ENCODE measurements at places on chromosomes 5 and 9. TPM values are rescaled to one million over a fixed set of nuclear protein-coding genes. Genes with fewer than 3 reads are reported as not detected.

UIMC1 gene
- 21.5 TPM for total RNA-seq

ECSCR gene
- 2.5 TPM for total RNA-seq

CANX gene
- total RNA-seq: 633 TPM

PRR16 gene
- 0.55 TPM for total RNA-seq

ENHO gene
- 1.1 TPM for total RNA-seq

OR1L6 gene
- not detected for total RNA-seq

DNA sequence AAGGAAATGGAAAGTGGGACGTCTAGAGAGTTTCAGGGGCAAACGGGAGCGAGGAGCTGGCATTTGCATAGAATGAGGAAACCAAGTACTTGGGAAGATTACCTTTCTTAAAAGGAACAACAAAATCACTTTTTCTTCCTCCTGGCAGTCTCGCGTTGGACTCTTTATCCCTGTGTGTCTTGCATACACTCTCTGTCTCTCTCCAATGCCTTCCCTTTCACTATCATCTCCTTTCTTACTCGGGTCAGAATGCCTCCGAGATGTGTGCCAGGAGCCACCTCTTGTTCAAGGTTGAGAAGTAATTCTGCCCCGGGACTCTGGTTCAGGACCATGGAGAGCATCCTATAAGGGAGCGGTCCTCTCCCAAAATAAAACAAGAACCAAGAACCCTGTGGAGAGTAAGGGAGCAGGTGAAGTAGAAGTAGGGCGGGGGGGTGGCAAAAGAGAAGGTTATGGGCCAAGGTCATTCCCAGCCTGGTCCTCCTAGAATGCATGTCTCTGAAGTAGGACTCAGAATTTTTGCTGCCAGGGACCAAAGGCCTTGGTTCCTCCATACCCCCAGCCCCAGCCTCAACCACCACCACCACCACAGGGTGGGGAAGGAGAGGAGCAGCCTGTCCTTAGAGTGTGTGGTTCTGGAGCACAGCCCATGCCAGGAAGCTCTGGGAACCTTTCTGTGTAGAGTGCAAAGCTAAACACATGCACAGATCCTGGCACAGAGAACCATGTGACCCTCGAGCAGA lies 72.1 kb upstream of the ARAP3 start:
- DNase-seq: no peak

GRCh38 chr9:93952784-93953495 lies 2.2 kb downstream of the BARX1 start:
- DNase-seq: peak; percentile 68

GRCh38 chr5:8050616-8051175 lies 181.7 kb downstream of the MTRR start:
- DNase-seq: no peak

DNA sequence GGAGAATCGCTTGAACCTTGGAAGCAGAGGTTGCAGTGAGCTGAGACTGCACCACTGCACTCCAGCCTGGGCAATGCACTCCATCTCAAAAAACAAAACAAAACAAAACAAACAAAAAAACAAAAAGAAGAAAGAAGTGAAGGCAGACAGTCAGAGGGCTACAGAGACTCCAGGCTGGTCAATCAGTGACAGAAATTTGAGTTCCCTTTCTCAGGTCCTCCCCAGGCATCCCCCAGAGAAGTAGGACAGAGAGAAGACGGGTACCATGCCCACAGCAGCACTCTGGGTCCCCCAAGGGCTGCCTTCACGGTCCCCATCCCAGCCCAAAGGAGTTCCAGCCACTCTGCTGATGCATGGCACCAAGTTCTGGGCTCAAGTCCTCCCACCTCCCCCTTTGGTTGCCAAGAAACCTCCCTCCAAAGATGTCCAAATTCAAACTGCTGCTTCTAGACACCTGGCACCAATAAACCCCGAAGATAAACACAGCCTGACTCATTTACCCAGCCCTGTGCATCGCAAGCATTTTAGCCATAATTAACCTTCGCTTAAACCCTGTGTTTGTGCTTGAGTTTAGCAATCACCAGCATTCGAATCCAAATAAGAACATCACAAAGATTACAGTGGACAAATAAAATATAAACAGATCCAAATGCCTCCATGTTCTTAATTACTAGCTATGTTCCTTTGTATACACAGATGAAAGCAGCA lies 24.0 kb downstream of the SEMA4D start:
- no peak for DNase-seq

GRCh38 chr5:126274763-126275125 lies 148.5 kb upstream of the GRAMD2B start:
- DNase-seq: no peak

GRCh38 chr9:105873801-105874200 lies 179.5 kb downstream of the TMEM38B start:
- DNase-seq: no peak

DNA sequence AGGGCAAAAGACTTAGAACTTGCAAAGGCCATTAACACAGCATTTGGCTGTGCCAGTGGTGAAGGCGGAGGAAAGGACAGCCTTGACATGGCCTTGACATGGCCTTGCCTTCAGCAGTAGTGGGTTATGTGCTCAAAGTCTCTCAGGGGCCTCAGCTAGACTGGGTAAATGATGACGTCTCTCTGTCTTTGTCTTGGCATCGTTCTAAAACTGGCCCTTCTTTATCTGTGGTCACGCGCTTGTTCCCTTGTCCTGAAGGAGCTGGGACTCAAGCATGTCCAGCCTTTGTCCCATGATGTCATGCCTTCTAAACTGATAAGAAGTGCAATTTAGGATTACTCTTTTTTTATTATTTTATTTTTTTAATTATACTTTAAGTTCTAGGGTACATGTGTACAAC lies 88.7 kb upstream of the ATP10B start:
- DNase-seq: no peak

- no peak for DNase-seq
Observed at GRCh38 chr5:135458356-135458755, 6.2 kb upstream of the TIFAB start.

- no peak for DNase-seq
Observed at GRCh38 chr9:4743131-4743875, 2.3 kb upstream of the AK3 start.

DNA sequence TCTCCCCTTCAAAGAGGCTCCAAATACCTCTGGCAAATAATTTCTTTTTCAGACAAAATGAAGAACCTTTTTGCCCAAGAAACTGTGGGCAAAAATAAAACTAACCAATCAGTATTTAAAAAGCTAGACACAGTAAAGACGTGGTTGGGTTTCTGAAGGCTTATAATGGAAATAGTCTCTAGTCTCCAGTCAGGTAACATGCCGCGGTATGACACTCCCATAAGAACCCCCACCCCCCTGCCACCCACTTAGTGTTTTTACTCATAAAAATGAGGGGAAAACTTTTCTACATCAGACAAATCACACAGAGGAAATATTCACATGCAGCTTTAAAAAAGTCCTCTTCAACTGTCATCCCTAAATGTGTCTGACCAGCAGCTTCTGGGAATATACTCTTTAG lies 105.3 kb downstream of the THBS4 start:
- no peak for DNase-seq

GRCh38 chr5:59351076-59351794 lies 542.3 kb downstream of the PDE4D start:
- no peak for DNase-seq

DNA sequence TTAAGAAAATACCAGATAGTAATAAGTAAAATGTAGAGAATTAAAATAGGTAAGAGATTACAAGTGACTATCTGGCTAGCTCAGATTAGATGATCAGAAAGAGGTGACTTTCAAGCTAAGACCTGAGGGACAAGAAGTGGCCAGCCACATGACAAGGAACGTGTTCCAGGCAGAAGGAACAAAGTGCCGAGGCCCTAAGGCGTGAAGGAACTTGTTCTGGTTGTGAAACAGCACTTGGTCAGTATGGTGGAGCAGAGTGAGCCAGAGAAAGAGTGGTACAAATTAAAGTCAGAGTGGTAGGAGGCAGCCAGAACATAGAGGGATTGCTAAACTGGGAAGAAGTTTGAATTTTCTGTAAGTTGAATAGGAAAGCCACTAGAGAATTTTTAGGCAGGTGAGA lies 73.6 kb downstream of the ADRB2 start:
- no peak for DNase-seq

- DNase-seq: no peak
Observed at GRCh38 chr9:79663878-79664277, 92.1 kb downstream of the TLE4 start.

DNA sequence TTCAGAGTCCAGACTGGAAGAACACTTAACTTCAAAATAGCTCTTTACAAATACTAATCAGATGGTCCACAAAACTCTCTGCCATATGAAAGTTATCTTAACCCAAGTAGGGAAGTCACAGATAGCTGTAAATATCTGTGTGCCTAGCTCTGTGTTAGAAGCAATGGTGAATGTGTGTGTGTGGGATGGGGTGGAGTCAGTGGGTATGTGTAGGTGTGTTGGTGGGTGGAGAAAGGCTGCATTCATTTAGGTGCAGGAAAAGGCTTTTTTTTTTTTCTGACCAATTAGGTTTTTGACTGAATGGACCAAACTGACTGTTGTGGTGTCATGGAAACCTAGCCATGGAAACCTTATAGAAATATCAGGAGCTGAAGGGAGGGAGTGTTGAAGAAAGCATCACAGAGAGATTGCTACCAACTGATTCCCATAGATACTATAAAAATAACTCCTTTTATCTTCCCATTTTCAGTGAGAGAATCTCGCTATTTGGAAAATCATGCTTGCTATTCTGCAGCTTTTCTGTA lies 156.2 kb upstream of the NR3C1 start:
- DNase-seq: no peak

- DNase-seq: no peak
Observed at GRCh38 chr5:110916381-110917049, 155.0 kb upstream of the TSLP start.

All from pancreas (tissue), 10 donors.